Activated CD8-positive, alpha-beta memory T cell treated with anti-CD3 and anti-CD28 coated beads for 4 hours (primary cell): ENCODE measurements at places on chromosomes 4 and X.

DNA sequence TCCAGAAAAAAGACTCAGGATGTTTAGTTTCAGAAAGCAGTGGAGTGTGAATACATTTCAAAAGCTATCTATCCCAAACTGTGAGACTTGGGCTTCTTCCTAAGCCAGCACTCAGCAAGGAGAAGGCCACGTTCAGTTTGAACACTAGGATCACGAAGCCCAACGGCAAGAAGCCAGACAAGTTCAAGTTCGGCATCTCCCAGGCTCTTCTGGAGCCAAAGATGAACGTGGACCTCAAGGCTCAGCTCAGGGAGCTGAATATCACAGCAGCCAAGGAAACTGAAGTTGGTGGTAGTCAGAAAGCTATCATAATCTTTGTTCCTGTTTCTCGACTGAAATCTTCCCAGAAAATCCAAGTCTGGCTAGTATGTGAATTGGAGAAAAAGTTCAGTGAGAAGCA is 7.6 kb downstream of the PLAC1 start:
- DNase-seq: no peak

DNA sequence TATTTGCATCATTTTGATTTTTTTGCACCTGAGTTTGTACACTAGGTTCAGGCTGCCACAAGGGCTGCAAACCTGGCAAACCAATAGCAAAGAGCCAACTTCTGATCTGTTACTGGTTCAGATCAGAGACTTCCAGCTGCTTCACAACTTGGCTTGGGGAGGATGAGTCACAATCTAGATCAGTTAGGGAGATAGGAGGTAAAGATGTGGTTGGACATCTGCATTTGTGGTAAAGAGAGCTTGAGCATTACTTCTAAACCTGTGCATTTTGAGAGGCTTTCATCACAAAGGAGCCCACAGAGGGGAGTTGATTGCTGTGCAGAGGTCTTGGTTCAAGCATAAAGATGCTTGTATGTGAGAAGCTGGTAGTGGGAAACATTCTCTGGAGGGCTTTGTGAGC is 34.5 kb downstream of the LINC00632 start:
- no peak for DNase-seq

DNA sequence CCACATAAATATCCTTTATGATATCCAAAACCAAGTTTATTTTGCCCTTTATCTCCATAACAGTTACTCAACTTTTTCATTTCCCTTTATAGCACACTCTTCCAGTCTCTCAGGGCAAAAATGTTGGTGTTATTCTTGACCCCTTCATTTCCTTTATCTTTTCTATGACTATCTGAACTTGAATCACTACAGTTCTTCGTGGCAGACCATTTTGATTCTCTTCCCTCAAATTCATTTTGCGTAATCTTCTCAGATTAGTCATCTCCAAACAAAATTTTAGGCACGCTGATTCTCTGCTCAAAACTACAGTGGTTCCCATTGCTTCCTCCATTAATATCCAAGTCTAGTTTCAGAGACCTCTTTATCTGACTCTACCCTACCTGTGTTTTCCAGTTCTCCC is 26.1 kb downstream of the RUFY3 start:
- no peak for DNase-seq

GRCh38 chr4:47031751-47032404 is 511 bp downstream of the GABRB1 start:
- no peak for DNase-seq

DNA sequence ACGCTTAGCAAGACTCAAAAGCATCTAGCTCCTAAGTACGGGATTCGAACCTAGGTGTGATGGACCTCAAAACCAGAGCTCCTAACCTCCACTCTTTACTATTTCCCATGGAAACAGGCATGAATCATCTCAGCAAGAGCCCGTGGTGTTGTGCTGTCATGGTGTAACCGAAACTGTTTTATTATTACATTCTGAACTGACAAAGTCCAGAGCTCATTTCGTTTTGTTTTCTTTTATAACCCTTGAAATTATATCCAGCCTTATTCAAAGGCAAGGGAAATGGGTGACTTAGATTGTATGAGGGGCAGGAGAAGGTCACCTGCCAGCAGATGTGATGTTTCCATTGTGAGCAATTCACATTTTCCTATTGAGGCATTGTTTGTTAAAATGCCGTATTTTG is 301.1 kb downstream of the FRMPD4 start:
- no peak for DNase-seq

- no peak for DNase-seq
These were observed 18.6 kb upstream of the ZIC3 start for GRCh38 chrX:137547291-137547690.

- peak; percentile 19 for DNase-seq
These were observed 2.9 kb downstream of the PAK3 start for GRCh38 chrX:111098874-111099273.

GRCh38 chr4:41632481-41633073 is 94.6 kb downstream of the LIMCH1 start:
- no peak for DNase-seq

DNA sequence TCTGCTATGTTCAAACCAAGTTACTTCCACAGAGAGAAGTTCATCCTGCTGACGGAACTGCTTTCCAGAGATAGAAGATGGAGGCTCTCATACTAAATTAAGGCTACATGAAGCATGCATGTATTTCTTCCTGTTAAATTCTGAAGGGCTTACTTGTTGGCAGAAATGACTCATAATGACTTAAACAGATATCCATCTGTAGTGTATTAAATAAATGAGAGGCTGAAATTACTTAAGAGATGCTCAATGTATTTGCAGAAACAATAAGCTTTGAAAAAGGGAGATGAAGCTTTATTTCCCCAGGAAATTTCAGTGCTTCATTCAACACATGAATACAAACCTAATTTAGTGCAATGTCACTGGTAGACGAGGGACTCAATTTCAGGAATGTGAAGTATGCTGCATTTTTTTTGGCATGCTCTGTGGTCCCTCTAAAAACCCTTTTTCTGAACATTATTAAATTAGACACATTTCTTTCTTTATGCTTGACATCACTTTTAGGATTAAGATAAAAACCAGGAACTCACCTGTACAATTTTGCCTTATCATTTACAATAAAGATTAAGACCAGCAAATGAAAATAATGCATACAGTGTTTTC is 759.1 kb upstream of the POU3F4 start:
- no peak for DNase-seq

GRCh38 chr4:139826426-139826825 is 160.8 kb downstream of the MGST2 start:
- DNase-seq: no peak

DNA sequence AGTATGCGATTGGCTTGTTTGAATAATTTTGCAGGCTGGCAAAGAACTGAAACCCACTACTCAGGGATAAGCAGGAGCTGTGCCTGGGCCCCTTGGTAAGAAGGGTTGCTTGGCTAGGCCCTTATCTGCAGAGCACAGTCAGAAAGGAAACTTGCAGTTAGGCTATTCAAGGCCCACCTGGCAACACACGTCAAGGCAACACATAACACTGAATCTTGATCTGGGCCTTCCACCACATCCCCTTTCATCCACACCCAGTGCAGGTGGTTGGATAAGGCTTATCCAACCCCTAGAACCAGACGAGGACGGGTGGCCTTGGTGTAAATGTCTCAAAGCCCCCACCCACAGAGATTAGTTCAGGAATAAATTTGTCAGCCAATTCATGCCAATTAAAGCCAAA is 72.8 kb upstream of the NEIL3 start:
- DNase-seq: no peak

GRCh38 chrX:108795240-108795639 is 58.9 kb upstream of the IRS4 start:
- DNase-seq: no peak

GRCh38 chr4:148215202-148215601 is 227.0 kb downstream of the NR3C2 start:
- DNase-seq: no peak

DNA sequence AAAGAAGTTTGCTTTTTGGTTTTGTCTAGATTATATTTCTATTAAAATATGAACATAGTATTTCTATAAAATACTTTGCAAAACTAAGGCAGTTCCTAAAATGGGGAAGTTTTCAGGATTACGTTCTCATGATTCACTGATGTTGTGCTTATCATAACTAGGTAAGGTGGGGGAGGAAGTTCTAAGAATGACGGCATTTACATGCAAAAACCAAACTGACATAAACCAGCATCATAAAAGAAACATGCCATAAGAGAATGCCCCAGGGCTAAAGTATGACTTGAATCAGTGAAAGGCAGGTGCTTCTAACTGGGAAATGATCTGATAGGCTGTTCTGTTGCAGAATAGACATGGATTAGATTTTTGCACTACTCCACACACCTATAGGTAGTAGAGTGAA is 204.7 kb upstream of the JADE1 start:
- no peak for DNase-seq

DNA sequence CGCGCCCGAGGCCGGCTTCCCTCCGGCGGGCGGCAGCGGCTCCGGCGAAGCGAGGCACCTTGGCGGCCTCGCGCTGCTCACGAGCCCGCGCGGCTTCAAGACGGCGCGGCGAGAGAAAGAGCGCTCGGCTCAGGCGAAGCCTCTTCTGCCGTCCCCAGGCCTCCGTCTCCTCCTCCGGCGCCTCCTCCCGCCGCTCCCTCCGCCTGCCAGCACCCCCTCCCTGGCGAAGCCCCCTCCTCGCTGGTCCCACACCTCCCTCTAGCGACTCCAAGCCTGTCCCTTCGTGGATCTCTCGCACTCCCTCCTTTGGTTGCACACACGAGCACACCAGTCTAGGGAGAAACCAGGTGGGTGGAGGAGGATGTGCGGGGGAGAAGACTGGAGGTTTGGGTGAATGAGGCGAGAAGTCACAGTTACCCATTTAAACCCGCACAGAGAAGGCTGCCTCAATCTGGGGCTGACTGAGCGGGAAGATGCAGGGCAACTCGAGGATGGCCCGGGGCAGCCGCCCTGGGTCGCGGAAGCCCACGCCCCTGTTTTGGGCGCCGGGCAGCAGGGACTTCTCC is at the start of gene CAMK2D:
CAMK2D (minus strand) TSS at position 119 of the 566 bp plus-strand sequence. CDS start 670 bp downstream, outside the sequence.
- DNase-seq: peak; percentile 70

DNA sequence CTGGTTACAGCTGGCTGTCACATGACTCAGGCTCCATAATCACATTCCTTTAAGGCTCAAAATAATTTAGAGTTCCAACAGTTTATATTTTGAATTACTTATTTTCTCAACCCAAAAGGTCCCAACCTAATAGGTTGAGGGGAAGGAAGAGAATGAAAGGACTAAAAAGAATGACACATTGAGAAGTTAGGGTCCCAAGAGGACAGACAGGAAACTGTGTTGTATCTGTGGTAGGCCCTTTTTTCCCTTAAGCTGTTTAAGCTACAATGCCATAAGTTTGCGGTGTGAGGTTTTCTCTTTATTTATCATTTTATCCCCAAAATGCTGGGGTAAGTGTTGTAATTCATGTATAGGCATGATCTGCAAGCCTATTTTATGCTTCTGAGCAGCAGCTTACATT is 290.2 kb downstream of the ZNF674 start:
- no peak for DNase-seq

- no peak for DNase-seq
These were observed 13.5 kb downstream of the KDM5C start for GRCh38 chrX:53211391-53211978.

GRCh38 chrX:119917877-119918276 is 22.2 kb downstream of the AKAP14 start:
- no peak for DNase-seq

DNA sequence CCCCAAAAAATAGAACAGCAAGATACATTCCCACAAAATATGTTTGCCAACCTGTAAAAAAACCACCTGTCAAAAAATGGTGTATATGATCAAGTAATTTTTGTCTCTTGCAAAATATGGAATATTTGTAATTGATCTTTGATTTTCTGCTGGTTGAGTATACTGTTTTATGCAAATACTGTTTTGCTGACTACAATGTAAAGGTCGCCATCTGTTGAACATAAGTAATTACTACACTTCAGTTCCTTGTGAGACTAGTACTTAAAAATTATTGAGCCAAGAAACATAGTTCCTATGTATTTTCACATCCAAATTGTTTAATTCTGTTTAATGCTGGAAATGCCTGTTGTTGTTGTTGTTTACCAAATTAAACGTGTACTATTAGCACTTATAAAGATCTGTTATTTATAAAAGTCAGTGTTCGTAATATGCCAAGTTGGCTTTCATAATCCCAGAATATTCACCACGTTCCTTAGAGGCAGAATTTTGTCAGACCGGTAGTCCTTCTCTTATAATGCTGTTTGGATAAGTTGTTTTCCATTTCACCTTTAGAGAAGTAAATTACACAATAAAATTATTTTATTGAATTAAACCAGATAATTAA is 144.2 kb downstream of the PDLIM5 start:
- DNase-seq: no peak

DNA sequence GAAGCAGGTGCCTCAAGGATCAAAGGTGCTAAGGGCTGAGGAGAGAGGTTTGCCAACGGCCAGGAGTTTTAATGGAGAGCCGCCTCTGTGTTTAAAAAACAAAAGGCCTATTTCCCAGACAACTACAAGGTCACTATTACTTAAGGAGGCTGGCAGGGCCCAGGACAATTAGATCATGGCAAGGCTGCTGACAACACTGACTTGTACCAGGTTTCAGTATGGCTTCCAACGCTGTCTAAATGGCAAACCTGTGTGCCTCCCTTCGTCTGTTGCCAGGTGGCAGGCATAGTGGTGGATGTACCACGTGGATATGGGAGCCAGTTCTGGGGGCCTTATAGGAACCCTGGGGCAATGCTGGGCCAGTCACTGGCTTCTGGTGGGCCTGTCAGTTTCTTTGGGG is 41.0 kb downstream of the NSG1 start:
- no peak for DNase-seq

- no peak for DNase-seq
These were observed 23.3 kb downstream of the SHROOM3 start for GRCh38 chr4:76458297-76458696.

DNA sequence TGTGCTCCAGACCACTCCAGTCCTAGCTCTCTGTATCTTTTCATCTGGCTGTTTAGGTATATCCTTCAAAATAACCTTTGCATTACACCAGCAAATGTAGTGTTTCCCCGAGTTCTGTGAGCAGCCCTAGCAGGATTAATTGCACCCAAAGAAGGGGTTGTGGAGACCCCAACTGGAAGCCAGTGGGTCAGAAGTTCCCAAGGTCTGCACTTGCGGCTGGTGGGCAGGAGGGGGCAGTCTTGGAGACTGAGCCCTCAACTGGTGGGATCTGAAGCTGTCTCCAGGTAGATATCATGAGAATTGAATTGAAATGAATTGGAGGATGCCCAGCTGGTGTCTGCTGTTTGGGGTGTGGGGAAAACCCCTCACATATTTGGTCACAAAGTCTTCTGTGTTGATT is 1485.3 kb upstream of the TENM3 start:
- DNase-seq: no peak

GRCh38 chr4:123578276-123579029 is 181.9 kb downstream of the SPRY1 start:
- no peak for DNase-seq
